ENCODE measurements at places on chromosomes 12 and 14. TPM values are rescaled to one million over a fixed set of nuclear protein-coding genes. Genes with fewer than 3 reads are reported as not detected.

Gene PTPRB
- 18.8 TPM for polyA plus RNA-seq

Gene LBHD2
- polyA plus RNA-seq: not detected

Gene ASPG
- 3.5 TPM for polyA plus RNA-seq

Gene RTL1
- not detected for polyA plus RNA-seq

Gene ANKRD33
- polyA plus RNA-seq: not detected

Gene POTEM
- polyA plus RNA-seq: not detected

Gene KRT2
- polyA plus RNA-seq: 0.58 TPM

Gene CRY1
- 13.3 TPM for polyA plus RNA-seq

Gene SIX1
- 28.6 TPM for polyA plus RNA-seq

Gene DNAJC22
- polyA plus RNA-seq: 0.32 TPM

Gene CBX5
- 84.7 TPM for polyA plus RNA-seq

Gene TAS2R7
- not detected for polyA plus RNA-seq

Gene RASSF9
- 3.2 TPM for polyA plus RNA-seq

Gene LRP1-AS
- polyA plus RNA-seq: not detected

Gene GALNT6
- 4.1 TPM for polyA plus RNA-seq

Gene AVPR1A
- polyA plus RNA-seq: 6.9 TPM

Gene APPL2
- polyA plus RNA-seq: 42.8 TPM

Gene SPIC
- polyA plus RNA-seq: not detected

Gene MUCL1
- not detected for polyA plus RNA-seq

Gene SLC39A5
- 0.53 TPM for polyA plus RNA-seq

Gene TMEM121
- 1.5 TPM for polyA plus RNA-seq

Gene GPX2
- 0.40 TPM for polyA plus RNA-seq

Gene AGAP2
- 7.1 TPM for polyA plus RNA-seq

Gene MMP17
- polyA plus RNA-seq: 8.7 TPM

Gene DTX1
- 4.6 TPM for polyA plus RNA-seq

Gene CFAP54
- 0.47 TPM for polyA plus RNA-seq

Gene CTDSP2
- 198 TPM for polyA plus RNA-seq

Gene CCDC184
- 2.2 TPM for polyA plus RNA-seq

Gene SINHCAF
- polyA plus RNA-seq: 25.2 TPM
